ENCODE measurements at places on chromosomes 1 and 21. TPM values are rescaled to one million over a fixed set of nuclear protein-coding genes. Genes with fewer than 3 reads are reported as not detected.

DNA sequence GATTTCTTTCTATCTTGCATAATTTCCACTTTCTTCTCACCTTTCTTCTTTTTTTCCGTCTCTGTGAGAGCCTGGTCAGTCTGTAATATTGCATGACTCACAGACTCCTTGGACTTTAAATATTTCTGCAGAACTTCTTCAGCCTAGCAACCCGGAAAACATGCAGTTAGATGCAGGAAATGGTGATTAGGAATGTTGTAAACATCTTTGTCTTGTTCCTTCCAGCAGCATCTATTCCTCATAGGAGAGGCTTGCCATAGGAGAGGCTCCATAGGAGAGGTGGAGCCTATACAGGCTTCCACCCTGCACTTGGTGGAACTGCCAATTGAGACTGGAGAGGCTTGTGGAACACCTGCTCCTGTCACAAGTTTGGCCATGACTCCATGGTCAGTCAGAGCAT lies 10.0 kb downstream of the GBP5 start:
- no peaks in the 10 kb centered on the region for H3K27me3 ChIP-seq
- no peaks in the 10 kb centered on the region for H3K36me3 ChIP-seq
- H3K27ac ChIP-seq = peak overlapping the region; percentile 96
- DNase-seq = no peak
- no peak overlapping the region for H3K4me3 ChIP-seq

Gene SYTL1
- 14.7 TPM for total RNA-seq

Gene LRRN2
- 5.0 TPM for total RNA-seq

GRCh38 chr21:35882791-35883240 lies 177.5 kb downstream of the SETD4 start:
- no peaks in the 10 kb centered on the region for H3K4me1 ChIP-seq
- no peak overlapping the region for H3K4me3 ChIP-seq
- H3K27me3 ChIP-seq = peaks cover 44% of the 10 kb centered on the region

Gene SPRR2F
- total RNA-seq = 5.1 TPM

GRCh38 chr1:96214982-96215381 lies 506.6 kb upstream of the PTBP2 start:
- DNase-seq = peak; percentile 42
- H3K36me3 ChIP-seq = no peaks in the 10 kb centered on the region
- no peak overlapping the region for H3K4me3 ChIP-seq
- no peaks in the 10 kb centered on the region for H3K4me1 ChIP-seq
- no peak overlapping the region for H3K27ac ChIP-seq

Measured in cardiac muscle cell (in vitro differentiated cells and primary cell).